ENCODE measurements at places on chromosomes 3 and 15.

- no peak for DNase-seq
These were observed 48.6 kb downstream of the KLF15 start for GRCh38 chr3:126308394-126309125.

DNA sequence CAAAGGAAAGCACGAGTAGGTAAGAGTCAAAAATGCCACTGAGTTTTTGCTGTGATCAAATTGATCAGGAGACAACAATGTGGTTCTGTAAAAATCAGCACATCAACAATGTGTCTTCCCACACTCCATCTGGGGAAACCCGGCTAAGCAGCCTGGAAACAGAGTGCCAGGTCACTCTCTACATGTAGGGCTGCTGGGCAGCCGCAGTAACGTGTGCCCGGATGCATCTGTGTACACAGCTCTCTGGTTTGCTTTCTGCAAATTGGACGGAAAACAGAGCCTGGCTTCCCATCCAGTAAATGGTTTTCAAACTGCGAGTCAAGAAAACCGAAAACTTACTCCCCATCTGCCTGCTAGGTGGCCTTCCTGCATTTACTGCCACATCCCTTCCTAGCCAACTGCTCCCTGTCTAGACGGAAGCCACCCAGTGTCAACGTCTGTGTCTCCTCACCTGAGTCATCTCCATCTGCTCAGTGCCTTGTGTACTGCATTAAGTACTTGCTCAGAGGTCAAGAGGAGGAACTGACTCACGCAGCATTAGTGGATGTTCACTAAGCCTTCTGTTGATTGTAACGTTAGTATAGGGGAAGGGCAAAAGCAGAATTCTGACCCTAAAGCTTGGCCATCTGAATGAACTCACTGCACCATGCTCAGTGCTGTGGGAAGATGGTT is 124.1 kb downstream of the TJP1 start:
- no peak for DNase-seq

DNA sequence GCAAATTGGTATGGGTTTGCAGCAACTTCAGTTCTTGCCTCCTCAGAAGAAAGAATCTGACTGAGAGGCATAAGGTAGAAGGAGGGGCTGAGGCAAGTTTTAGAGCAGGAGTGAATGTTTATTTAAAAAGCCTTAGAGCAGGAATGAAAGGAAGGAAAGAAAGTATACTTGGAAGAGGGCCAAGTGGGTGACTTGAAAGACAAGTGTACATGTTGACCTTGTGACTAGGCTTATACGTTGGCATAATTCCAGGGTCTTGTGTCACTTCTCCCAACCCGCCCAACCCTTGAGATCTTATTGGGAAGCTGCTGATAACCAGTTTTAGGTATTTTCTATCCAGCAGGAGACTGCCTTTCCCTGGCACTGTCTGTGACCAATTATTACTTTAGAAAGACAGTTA is 436.9 kb upstream of the ZNF717 start:
- no peak for DNase-seq

GRCh38 chr15:24761704-24762302 is 86.2 kb downstream of the NPAP1 start:
- peak; percentile 5 for DNase-seq

DNA sequence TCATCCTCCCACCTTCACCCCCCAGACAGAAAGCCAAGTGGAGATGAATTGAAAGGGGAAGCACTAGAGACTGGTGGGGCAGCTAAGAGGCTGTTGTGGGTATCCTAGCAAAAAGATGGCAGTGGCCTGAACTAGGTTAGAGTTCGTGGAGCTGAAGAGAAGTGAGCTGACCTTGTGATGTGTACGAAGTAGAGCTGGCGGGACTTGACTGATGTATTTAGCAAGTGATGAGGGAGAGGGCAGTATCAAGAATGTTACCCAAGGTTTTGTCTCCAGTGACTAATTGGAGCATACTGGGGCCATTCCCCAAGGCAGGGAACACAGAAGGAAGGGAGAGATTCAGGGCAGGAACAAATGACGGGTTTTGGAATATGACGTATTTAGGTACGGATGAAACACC is 50.0 kb upstream of the CP start:
- no peak for DNase-seq

GRCh38 chr3:114848643-114849350 is 298.3 kb downstream of the ZBTB20 start:
- DNase-seq = no peak

All from GDM1 (cell line).